ENCODE measurements at places on chromosomes 5 and 9. TPM values are rescaled to one million over a fixed set of nuclear protein-coding genes. Genes with fewer than 3 reads are reported as not detected.

The FAM151B gene
- 0.06 TPM for total RNA-seq

The PHYHD1 gene
- 21.2 TPM for total RNA-seq

The LCN9 gene
- not detected for total RNA-seq

The BARHL1 gene
- not detected for total RNA-seq

The IFNA2 gene
- total RNA-seq, result not detected

The MLANA gene
- total RNA-seq, result not detected

The BTNL9 gene
- total RNA-seq, result 0.22 TPM

The SLC25A2 gene
- 0.29 TPM for total RNA-seq

The GFPT2 gene
- total RNA-seq, result 2.4 TPM

The KCNMB1 gene
- total RNA-seq, result not detected

The GFI1B gene
- total RNA-seq, result not detected

The FAM200C gene
- 2.5 TPM for total RNA-seq

The CTSV gene
- total RNA-seq, result 9.6 TPM

The ASB6 gene
- total RNA-seq, result 22.3 TPM

The PTGR1 gene
- 82.3 TPM for total RNA-seq

The TRIM7 gene
- total RNA-seq, result 2.7 TPM

The PGGT1B gene
- total RNA-seq, result 4.6 TPM

The DMRT3 gene
- total RNA-seq, result 1.4 TPM

The PLAC8L1 gene
- not detected for total RNA-seq

The SMIM33 gene
- not detected for total RNA-seq

The NSMF gene
- 62.7 TPM for total RNA-seq

The LRRC70 gene
- not detected for total RNA-seq

The BHMT gene
- total RNA-seq, result 1.2 TPM

The DBN1 gene
- 430 TPM for total RNA-seq

The SPIN1 gene
- 57.4 TPM for total RNA-seq

The PCDHB4 gene
- total RNA-seq, result not detected

The EEIG1 gene
- 3.9 TPM for total RNA-seq

The AJM1 gene
- 0.51 TPM for total RNA-seq

The LCN15 gene
- not detected for total RNA-seq

The AHRR gene
- total RNA-seq, result 0.29 TPM

The CNTNAP3 gene
- 5.5 TPM for total RNA-seq

The SLIT3 gene
- 0.36 TPM for total RNA-seq

Data from epithelial cell of proximal tubule (primary cell).